DMS 273 treated with DMSO at 0.1 percent for 48 hours (cell line): ENCODE measurements at places on chromosomes 11 and 22.

GRCh38 chr11:72411623-72412419, 22.5 kb downstream of the CLPB start:
- peak; percentile 79 for DNase-seq

- no peak for DNase-seq
Observed at GRCh38 chr11:33242575-33242974, 14.6 kb upstream of the HIPK3 start.

DNA sequence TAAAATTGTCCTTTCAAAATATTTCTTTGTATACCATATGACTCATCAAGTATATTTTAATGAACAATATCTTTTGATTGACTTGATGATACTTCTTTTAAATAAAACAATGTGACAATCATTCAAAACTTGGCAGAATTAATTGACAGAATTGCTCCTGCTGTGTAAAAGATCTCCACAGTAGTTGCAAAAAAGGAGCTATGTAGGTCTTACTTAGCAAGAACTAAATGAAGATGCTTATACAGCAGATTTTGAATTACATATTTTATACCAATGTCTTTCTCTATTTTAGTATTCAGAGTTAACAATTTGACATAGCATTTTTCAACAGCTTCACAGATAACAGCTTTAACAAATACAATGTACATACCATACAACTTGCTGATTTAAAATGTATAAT, 144.9 kb downstream of the DYNC2H1 start:
- DNase-seq, result no peak

DNA sequence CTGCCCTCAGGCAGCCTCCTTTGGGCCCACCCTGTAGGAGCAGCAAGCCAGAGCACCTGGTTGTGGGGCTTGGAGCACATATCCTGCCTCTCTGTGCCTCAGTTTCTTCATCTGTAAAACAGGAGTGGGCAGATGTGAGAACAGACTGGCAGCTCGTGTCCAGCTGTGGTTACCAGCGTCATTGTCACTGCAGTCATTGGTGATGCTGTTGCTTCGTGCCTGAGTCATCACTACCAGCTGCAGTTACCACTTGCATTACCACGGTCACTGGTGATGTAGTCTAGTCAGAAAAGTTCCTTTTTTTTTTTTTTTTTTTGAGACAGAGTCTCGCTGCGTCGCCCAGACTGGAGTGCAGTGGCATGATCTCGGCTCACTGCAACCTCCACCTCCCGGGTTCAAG, 20.4 kb downstream of the RSPH14 start:
- DNase-seq, result no peak

DNA sequence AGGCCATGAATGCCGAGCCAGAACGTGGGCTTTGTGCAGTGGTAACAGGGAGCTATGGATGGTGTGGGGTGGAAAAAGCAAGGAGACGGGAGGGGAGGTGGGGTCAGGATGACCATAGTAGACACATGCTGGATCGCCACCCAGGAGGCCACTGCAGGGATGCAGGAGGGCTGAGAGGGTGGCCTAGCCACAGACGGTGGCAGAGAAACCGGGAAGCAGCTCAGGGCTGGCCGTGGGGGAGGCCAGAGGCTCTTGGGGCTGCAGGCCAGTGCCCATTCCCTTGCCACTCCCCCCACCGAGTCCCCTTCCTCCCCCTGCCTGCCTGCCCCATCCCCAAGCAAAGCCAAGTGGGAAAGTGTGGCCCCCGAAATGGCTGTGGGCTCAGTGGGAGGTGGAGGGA, 59.1 kb upstream of the TCF20 start:
- no peak for DNase-seq

- no peak for DNase-seq
Observed at GRCh38 chr11:11044137-11044855, 186.4 kb upstream of the ZBED5 start.

DNA sequence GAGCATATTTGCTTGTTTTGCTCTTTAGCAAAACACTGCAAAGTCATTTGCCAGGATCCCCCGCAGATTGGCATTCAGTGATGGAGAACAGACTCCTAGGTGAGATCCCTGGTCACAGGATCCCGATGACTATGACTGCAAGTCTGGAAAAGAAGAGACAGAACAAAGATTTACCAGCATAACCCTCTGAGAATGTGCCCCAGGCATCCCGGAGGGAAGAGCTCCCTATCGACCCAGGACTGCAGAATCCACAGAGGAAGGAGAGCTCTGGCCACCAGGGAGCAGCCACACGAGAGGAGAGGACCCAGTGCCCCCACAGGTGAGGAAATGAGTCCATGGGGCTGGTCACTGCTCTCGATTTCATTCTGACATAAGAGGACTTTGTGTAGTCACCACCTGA, 105.2 kb downstream of the ZNF280B start:
- DNase-seq, result no peak

- no peak for DNase-seq
Observed at GRCh38 chr22:30728826-30729225, 34.2 kb downstream of the OSBP2 start.

- no peak for DNase-seq
Observed at GRCh38 chr22:49735901-49736421, 91.7 kb downstream of the BRD1 start.

DNA sequence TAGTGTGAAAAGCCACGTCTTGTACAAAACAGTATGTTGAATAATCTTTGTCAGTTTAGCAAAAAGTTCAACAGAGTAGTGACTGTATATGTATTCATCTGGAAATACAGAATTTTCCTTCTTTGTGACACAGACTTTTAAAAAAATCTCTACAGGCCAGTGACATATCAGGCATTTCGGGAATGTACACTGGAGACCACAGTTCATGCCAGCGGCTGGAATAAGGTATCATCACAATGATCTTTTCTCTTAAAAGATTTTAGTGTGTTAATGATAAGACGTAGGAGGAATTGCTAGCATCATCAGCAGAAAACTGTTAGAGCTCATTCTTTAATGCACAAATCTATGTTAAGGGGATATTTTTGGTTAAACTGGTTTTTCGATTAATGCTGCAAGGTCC, 57.4 kb downstream of the BCL2L13 start:
- DNase-seq, result no peak

DNA sequence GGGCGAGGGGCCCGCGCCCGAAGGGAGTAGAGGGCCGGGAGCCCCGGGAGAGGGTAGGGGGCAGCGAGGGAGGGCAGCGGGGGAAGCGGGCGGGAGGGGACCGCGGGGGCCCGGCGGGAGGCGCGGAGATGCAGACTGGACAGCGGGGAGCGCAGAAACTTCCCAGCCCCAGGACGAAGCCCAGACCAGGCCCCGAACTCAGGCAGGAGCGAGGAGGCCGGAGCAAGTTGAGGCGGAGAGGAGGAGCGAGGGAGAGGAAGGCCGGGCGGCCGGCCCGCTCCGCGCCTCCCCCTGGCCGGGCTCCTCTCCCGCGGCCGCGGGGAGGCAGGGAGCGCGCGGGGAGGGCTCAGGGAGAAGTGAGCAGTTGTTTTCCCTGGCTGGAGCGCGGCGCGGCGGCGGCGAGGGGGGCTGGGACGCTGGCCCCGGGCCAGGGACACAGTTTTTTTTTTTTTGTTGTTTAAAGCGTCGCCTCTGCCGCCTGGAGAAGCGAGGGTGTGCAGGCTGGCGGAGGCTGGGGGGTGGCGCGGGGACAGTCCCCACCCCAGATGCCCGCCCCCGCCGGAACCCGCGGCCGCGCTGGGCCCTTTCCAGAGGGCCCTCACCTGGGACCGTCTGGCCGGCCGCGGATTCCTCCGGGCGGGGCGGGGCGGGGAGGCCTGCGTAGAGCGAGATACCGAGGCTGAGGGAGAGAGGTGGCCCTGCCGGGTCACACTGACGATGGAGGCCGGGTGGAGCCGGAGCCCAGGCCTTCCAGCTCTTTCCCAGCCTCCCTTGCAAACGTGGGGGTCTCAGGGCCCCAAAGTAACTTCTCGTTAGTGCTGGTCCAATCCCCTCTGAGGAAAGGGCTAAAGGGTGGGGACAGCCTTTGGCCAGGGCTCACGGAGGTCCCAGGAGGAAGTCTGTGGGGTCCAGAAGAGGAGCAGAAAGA, at the start of gene LTBP3:
Gene LTBP3 (minus strand): TSS at position 358 of the 928 bp plus-strand sequence. CDS start 400 bp downstream, outside the sequence.
- peak; percentile 10 for DNase-seq
